CD4-positive, alpha-beta memory T cell (primary cell): ENCODE measurements at places on chromosomes 2 and 18. TPM values are rescaled to one million over a fixed set of nuclear protein-coding genes. Genes with fewer than 3 reads are reported as not detected.
A peak's percentile ranks its signal among the peaks of the same experiment; 100 is the strongest.

GRCh38 chr18:56962322-56962721, 184.6 kb upstream of the BOD1L2 start:
- H3K36me3 ChIP-seq, result no peaks in the 10 kb centered on the region
- no peak overlapping the region for H3K27ac ChIP-seq
- H3K27me3 ChIP-seq, result no peaks in the 10 kb centered on the region
- no peak for DNase-seq
- H3K4me1 ChIP-seq, result no peaks in the 10 kb centered on the region
- H3K4me3 ChIP-seq, result no peak overlapping the region

GRCh38 chr2:106800976-106801655, 84.9 kb downstream of the ST6GAL2 start:
- H3K27me3 ChIP-seq, result no peaks in the 10 kb centered on the region
- H3K4me1 ChIP-seq, result no peaks in the 10 kb centered on the region
- DNase-seq, result no peak

DNA sequence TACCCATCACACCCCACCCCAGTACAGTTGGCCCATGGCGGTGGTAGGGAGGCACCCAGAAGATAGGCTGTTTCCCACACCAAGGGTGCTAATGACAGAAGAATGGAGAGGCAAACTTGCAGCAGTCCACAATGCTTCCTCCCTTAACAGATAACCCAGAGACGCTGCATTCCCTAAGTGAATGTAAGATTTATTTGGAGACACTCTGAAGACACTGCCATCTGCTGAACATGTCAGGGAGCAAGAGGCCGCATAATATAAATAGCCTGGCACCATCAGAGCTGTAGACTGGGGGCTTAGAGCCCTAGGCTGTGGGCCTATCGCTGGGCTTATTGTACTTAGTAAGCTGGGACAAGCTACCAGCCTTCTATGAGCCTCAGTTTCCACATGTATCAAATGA, 2.2 kb upstream of the IWS1 start:
- H3K27me3 ChIP-seq, result no peaks in the 10 kb centered on the region
- no peak overlapping the region for H3K4me3 ChIP-seq
- DNase-seq, result no peak
- no peaks in the 10 kb centered on the region for H3K36me3 ChIP-seq
- H3K4me1 ChIP-seq, result peaks cover 26% of the 10 kb centered on the region

DNA sequence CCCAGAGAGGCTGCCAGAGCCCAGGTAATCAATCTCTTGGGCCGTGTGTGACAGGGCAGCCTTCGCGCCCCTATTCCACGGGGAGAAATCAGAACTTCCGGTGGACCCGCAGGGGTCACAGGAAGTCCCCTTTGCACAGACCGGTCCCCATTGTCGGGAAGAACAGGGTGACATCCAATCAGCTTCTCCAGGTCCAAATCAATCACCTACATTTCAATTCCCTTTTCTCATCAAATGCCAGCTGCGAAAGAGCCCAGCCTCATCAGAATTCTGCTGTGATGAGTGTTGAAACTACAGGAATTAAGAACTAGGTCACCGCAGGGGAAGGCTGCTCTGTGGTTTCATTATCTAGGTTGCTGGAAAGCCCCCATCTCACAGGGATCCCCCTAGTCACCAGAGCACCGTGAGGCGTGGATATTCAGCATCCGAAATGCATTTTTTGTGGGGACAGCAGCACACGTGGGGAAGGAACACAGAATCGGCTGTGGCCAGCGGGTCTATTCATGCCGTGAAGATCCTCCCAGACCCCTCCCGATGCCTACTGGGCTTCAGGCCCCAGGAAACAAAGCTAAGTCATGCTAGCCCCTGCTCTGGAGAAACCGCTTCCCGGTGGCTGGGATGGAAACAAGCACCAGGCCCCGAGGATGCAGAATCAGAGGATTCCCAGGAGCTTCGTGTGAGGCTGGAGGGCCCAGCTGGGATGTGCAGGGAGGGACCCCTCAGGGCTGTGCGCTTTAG, 193.7 kb upstream of the ID2 start:
- peak; percentile 89 for DNase-seq
- H3K27ac ChIP-seq, result peak overlapping the region; percentile 83
- no peaks in the 10 kb centered on the region for H3K36me3 ChIP-seq
- no peaks in the 10 kb centered on the region for H3K27me3 ChIP-seq
- peaks cover 73% of the 10 kb centered on the region for H3K4me1 ChIP-seq

DNA sequence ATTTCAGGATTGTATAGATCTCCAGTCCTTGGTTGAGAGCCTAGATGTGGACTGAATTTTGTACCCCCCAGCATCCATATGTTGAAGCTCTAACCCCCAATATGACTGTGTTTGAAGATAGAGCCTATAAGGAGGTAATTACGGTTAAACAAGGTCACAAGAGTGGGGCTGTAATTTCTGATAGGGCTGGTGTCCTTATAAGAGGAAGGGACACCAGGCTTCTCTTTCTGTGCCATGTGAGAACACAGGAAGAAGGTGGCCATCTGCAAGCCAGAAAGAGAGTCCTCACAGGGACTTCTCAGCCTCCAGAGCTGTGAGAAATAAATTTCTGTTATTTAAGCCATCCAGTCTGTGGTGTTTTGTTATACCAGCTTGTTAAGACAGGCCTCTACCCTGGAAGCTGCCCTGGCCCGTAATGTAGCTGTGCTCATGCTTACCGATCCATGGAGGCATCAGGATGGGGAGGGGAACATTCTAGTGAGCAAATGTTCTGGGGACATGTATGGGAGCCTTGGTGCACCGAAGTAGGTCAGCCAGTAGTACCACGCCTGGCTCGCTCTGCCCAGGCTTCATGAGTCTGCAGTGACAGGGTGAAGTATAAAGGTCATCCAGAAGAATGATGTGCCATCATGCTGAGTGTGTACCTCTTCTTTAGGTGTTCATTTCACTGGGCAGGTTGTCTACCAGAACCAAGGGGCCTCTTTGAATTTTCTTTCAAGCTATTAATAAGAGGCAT, 16.1 kb downstream of the RASGRP3 start:
- H3K36me3 ChIP-seq, result no peaks in the 10 kb centered on the region
- no peak for DNase-seq
- no peaks in the 10 kb centered on the region for H3K27me3 ChIP-seq
- H3K4me1 ChIP-seq, result peaks cover 17% of the 10 kb centered on the region

DNA sequence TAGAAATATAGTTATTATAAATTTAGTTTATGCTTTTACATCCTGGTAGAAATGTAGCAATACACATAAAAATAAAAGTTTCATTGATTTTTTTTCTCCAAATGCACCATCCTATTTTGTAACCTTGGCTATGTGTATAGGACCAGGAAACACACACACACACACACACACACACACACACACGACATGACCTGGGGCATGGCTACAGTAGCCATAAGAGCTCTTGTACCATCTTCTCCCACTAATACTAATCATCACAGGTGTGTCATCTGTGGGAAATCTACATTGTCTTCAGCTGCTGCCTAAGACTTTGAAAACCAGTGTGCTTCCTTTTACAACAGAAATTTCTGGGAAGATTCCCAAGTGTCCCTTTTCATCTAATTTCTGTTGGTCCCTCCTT, 144.3 kb downstream of the MCFD2 start:
- H3K27me3 ChIP-seq, result peaks cover 4% of the 10 kb centered on the region
- no peak overlapping the region for H3K27ac ChIP-seq
- no peaks in the 10 kb centered on the region for H3K36me3 ChIP-seq
- H3K4me1 ChIP-seq, result no peaks in the 10 kb centered on the region

DNA sequence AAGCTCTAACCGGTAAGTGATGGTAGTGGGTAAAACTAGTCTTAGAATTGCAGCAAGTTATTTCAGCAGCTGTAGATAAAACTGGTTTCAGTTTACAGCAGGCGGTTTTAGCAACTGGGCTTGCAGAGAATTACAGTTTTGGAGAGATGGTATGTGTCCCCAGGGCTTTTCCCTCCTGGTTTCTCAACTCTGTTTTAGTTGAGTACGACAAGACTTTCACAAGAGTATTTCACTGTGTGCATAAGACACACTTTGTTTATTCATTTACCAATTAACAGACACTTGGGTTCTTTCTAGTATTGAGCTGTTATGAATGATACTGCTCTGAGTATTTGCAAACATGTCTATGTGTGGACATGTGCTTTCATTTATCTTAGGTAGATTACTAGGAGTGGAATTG, 65.6 kb upstream of the RFX8 start:
- DNase-seq, result no peak
- no peak overlapping the region for H3K27ac ChIP-seq
- H3K27me3 ChIP-seq, result no peaks in the 10 kb centered on the region

DNA sequence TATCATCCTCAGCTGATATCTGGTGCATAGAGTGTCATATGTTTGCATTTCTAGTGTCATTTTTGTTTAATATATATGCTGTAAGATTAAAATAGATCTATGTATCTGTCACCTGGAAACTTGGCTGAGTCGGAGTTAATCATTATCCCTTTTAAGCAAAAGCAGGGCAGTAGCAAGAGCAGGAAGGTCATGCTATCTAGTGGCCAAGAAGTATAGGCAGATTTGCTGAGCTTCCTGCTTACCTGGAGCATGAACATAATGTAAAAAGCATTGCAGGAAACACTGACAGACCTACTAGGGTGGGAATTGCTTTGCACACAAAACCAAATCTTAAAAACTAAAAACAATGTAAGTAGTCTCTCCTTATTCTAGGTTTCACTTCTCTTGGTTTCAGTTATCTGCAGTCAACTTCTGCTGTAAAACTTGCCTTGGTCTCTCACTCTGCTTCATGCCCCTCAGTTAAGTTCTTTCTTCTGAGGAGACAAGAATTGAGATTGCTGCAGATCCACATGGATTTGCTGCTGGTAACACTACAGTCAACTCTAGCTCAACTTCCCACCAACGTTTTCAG, 295.3 kb downstream of the CDH7 start:
- no peaks in the 10 kb centered on the region for H3K36me3 ChIP-seq
- no peak overlapping the region for H3K4me3 ChIP-seq
- H3K27me3 ChIP-seq, result no peaks in the 10 kb centered on the region

DNA sequence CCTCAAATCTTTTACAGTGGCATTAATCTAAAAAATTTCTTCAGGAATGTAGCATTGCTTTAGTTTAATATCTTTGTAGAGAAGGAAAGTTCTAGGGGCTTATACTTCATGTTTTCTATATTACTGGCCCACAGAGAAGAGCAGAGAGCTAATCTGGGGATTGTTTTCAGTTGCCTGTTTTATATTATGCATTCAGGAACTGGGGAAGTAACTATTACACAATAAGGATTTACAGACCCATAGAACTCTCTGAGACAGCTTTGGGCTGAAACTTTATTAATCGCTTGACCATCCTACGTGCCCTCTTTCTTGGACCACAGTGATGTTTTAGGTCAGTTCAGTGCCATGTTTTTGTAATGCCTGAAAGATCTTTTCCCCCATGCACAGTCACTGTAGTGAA, 29.9 kb downstream of the BIRC6 start:
- H3K27ac ChIP-seq, result no peak overlapping the region
- no peaks in the 10 kb centered on the region for H3K4me1 ChIP-seq
- H3K36me3 ChIP-seq, result peaks cover 19% of the 10 kb centered on the region

GRCh38 chr2:241599615-241600014, 37.3 kb downstream of the THAP4 start:
- H3K27me3 ChIP-seq, result no peaks in the 10 kb centered on the region
- H3K27ac ChIP-seq, result no peak overlapping the region
- H3K4me1 ChIP-seq, result no peaks in the 10 kb centered on the region
- H3K36me3 ChIP-seq, result peaks cover 11% of the 10 kb centered on the region

- H3K27ac ChIP-seq, result no peak overlapping the region
- no peak overlapping the region for H3K4me3 ChIP-seq
- DNase-seq, result no peak
- H3K4me1 ChIP-seq, result peaks cover 9% of the 10 kb centered on the region
Observed at GRCh38 chr2:27781496-27781895, 10.0 kb downstream of the MRPL33 start.

DNA sequence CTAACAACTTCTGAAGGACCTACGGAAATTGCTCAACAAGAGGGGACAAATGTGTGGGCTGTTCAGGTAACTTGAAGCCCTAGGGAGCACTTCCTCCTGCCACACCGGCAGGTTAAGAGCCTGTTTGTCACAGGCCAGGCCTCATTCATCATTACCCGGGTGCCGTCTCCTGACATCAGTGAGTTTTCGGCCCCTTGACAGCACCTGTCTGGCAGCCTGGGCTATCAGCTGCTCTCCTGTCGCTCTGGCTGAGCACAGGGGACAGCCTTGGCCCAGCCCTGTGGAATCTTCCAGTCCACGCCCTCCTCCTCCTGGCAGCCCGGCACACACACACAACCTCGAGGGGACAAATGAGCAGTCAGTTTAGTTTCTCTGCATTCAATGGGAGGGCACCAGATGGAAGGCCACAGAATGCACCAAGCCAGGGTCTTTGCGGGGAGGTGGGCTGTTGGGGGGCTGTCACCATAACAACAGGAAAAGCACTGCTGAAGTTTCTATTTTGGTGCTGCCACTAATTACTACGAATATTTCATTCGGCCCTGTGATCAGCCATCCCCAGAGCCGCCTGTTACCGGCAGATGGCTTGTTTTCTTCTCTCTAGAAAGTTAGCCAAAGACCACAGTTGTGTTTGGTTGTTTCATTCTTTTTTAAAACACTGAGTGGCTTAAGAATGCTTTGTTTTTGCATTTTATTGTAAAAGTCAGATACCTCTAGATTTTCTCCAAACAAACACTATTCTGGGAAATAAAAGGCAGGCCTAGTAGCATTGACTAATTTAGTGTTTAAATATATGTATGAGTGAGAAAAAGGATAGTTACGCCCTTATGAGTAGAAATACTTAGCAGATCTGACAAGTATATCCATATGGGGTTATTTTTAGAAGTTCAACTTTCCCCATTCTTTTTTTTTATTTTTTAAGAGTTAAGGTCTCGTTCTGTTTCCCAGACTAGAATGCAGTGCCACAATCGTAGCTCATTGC, 189.9 kb upstream of the NDUFV2 start:
- DNase-seq, result no peak
- H3K4me3 ChIP-seq, result no peak overlapping the region
- no peaks in the 10 kb centered on the region for H3K27me3 ChIP-seq
- H3K36me3 ChIP-seq, result no peaks in the 10 kb centered on the region

DNA sequence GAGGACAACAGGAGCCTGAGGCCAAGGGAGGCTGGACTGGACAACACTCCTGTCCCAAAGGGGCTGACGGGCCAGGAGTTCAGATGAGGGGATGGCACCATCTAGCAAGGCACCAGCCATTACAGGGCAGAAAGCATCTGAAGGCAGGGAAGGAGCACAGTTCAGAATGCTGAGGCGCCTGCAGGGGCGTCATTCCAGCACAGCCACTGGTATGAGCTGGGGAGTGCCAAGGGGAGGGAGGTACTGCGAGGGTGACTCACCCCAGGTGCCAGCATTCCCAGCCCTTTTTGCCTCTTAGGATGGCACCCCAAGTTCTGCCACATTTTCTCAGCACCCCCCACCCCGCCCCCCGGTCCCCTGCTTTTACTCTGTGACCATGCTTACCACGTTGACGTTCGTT, 129.8 kb upstream of the EPAS1 start:
- H3K27me3 ChIP-seq, result no peaks in the 10 kb centered on the region
- no peaks in the 10 kb centered on the region for H3K36me3 ChIP-seq
- H3K4me3 ChIP-seq, result no peak overlapping the region
- H3K27ac ChIP-seq, result no peak overlapping the region
- no peak for DNase-seq

GRCh38 chr18:10139783-10140410, 226.1 kb downstream of the VAPA start:
- H3K27me3 ChIP-seq, result no peaks in the 10 kb centered on the region
- DNase-seq, result no peak
- H3K36me3 ChIP-seq, result no peaks in the 10 kb centered on the region
- H3K4me3 ChIP-seq, result no peak overlapping the region
- H3K27ac ChIP-seq, result no peak overlapping the region

ACYP2 gene
- total RNA-seq, result 16.9 TPM

ACVR1 gene
- total RNA-seq, result 31.9 TPM

SPOPL gene
- total RNA-seq, result 18.6 TPM

ANKRD62 gene
- total RNA-seq, result not detected

COL4A3 gene
- total RNA-seq, result not detected

FAM228A gene
- total RNA-seq, result 0.81 TPM

NAT8 gene
- not detected for total RNA-seq

SFTPB gene
- not detected for total RNA-seq

GALNT3 gene
- total RNA-seq, result 2.7 TPM
